ENCODE measurements at places on chromosomes 3 and 15.

DNA sequence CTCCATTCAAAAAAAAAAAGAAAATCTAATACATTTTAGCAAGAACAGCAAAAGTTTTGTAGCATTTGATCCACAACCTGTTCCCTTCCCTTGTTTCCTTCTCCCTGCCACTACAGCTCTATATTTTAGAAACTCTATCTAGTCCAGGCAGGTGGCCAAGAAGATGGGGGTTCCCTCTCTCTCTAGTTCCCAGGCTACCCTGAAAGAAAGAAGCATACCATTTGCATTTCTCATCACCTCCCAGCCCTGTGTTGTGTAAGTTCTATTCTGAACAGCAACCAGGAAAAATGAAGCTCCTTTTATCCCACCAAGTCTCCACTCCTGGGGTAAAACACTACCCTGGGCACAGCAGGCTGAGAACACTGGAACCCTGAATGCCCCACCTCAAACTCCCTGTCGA lies 100.0 kb downstream of the PCCB start:
- no peak for DNase-seq

DNA sequence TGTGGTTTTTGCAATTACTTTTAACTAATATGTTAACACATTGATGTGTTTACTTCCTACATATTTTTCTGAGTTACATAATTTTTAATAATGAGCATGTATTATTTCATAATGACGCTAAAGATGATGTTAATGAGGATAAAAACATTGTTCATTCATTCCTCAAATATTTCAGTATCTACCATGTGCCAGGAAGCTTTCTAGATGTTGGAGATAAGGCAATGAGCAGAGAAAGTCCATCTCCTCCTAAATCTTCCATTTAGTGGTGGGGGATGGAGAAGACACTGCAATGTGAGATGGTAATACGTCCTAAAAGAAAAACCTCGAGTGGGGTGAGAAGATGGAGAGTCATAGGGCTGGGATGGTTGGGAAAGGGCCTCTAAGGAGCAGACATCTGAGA lies 132.7 kb downstream of the MYLK start:
- DNase-seq, result no peak

DNA sequence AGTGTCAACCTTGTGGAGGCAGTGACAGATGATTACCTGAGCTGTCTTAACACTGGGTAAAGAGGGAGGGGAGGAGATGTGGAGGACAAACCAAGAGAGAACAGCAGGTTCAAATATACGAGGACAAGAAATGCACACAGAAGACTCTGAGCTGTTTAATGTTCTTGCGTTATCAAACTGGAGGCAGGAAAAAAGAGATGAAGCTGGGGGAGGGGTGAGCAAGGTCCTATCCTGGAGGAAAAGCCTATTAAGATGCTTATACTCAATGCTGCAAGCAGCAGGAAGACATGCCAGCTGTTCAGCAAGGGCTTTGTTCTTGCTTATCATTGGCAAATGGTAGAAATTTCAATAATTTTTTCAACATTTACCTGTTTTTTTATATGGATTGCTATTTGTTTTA lies 345.7 kb upstream of the TRIM42 start:
- DNase-seq, result no peak

DNA sequence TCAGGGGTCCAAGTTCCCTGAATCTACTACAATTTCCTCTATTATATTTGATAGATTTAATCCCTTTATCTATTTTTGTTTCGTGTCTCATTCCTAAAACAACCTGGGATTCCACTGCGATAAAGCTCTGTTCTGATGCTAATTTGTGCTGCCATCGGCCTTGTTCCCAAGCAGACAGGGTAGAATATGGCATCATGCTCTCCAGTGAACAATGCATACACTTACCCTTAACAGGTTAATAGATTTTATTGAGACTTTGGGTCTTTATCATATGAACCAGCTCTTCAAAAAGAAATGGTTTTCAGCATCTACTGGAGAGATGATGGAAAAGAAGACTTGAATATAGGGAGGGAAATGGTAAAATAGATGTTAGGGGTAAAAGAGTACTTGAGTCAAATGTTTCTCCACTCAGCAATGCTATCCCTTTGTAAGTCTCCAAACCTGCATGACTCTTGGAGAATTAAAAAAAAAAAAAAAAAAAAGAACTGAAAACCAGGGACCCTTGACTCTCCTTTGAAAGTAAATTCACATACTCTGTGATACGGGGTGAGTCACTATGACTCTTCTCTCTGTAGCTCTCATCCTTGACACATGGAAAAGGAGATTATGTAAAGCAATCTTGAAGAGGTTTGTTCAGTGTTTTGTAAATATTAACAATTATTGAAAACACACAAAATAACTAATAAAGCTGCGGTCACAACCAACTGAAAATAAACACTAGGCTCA lies 268.8 kb downstream of the ZBTB20 start:
- no peak for DNase-seq

- DNase-seq, result no peak
Measured at GRCh38 chr3:106323586-106323985, 454.8 kb upstream of the CBLB start.

DNA sequence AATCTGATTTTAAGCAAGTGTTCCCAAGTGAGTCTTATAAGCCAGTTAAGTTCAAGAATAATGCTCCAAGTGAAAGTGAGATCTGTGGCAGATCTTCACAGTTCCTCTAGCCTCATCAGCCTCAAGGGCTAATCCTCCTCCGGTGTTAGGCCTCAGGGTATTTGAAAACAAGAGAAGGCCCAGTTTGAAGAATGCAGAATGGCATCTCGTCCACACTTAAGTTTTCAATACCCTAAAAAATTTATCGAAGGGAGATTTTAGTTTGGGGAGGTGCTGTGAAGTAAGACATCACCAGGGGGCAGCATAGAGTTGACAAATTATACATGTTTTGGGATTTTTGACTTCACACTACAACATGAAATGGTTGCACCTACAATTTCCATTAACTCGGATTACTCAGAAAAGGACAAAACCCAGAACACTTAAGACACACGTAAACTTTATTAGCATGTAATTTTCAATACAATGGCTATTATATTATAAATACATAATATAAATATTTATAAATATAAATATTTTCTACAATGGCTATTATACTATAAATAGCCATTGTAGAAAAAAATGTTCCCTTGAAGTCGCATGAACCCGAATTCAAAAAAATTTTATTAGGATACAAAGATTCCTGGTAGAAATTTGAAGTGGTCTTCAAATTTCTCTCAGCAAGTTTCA lies 2.3 kb upstream of the TMEM266 start:
- DNase-seq, result peak; percentile 47

- DNase-seq, result no peak
Measured at GRCh38 chr3:18830087-18830486, 318.2 kb upstream of the KCNH8 start.

- DNase-seq, result no peak
Measured at GRCh38 chr3:95645291-95645690, 1169.1 kb upstream of the EPHA6 start.

- no peak for DNase-seq
Measured at GRCh38 chr3:112137781-112138180, 4.7 kb upstream of the GCSAM start.

DNA sequence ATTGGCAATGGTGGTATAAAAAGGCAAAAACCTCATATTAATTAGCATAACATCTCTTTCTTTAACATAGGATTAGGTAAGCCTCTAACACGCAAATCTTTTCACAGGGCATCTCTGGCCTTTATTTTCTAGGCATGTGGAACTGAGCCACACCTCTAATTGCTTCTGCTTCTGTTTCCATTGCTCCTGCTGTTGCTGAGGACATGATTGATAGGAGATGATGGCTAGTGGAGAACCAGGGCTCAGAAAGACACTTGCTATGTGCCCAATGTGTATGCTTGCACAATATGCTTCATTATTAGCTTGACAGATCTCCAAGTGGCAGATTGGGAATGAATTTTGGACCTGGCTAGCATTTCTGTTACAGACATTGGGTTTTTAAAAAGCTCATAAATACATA lies 114.5 kb downstream of the EPHA3 start:
- DNase-seq, result no peak

DNA sequence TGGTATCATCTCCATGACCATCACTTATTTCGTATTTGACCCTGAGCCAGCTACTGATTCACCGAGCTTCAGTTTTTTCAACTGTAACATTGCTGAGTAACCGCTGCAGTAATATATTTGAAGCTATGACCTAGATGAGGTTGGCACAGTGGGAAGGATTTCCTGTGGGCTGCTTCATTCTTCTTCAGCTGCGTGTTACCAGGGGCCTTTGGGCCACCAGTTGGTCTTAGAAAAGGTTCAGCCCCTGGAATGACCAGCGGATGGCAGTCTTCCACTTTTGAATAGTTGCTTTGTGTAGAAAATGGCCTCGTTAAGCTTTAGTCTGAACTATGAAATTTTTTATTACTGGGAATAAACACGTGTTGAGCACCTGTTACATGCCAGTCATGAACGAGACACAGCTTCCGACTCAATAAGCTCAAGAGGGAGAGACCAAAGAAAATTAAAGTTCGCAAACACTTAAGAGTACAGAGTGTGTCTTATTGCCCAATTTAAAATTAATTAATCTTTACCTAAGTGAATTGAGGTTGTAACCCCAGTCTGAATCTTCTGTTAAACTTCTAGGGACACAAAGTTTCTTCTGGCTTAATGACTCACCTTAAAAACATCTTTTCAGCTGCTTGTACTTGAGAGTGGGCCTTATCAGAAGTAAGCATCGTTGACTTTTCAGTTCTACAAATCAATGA lies 57.6 kb upstream of the NR2E3 start:
- peak; percentile 44 for DNase-seq

GRCh38 chr15:84961114-84961452 lies 20.6 kb upstream of the PDE8A start:
- no peak for DNase-seq

- DNase-seq, result no peak
Measured at GRCh38 chr3:126951561-126951960, 31.4 kb upstream of the PLXNA1 start.

DNA sequence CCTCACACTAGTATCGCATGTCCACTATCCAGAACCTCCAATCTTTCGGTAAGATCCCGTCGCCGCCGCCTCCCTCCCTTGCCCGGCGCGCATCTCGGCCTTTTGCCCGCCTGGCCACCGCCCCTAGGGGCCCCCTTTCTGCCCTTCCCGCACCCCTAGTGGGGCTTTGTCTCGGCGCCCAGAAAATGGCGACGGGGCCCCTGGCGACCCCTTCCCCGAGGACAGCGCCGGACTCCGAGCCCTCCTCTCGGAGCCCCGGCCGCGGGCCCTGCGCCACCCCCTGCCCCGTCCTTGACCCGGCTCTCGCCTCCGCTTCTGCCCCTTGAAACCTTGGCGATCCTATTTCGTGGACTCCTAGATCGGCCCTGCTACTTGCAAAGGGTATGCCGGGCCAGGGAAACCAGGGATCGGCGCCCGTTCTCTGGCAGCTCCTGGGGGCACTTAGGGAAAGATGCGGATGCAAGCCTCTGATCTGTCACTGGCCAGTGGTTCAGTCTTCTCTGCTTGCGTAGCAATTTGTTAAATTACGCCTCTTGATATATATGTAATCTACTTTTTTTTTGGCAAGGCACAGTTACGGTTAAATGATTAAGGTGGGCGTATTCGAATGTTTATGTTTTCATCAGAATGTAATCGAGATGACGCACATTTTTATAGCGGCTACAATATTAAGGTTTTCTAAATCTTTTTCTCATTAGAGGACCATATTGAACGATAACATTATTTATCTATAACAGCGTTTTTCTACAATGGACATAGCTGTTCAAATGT lies 603 bp downstream of the EIF1B start:
- peak; percentile 51 for DNase-seq

DNA sequence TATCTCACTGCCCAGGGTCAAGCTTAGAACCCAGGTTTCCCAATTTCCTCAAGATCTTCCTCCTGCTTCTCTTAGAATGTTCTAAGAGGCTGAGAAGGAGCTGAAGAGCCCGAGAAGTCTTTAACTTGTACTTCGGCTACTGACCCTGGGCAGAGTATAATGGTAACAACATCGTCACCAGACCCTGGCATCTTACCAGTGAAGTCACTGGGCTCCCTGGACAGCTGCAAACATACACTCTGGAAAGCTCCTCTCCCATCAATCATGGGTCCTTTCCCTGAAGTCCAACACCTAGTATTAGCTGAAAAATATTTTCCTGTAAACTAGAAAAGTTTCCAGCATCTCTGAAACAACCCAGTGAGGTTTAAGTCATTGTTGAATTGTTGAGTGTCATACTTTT lies 22.7 kb downstream of the CPEB1 start:
- DNase-seq, result no peak

- no peak for DNase-seq
Measured at GRCh38 chr15:69802432-69802831, 295.3 kb downstream of the TLE3 start.

DNA sequence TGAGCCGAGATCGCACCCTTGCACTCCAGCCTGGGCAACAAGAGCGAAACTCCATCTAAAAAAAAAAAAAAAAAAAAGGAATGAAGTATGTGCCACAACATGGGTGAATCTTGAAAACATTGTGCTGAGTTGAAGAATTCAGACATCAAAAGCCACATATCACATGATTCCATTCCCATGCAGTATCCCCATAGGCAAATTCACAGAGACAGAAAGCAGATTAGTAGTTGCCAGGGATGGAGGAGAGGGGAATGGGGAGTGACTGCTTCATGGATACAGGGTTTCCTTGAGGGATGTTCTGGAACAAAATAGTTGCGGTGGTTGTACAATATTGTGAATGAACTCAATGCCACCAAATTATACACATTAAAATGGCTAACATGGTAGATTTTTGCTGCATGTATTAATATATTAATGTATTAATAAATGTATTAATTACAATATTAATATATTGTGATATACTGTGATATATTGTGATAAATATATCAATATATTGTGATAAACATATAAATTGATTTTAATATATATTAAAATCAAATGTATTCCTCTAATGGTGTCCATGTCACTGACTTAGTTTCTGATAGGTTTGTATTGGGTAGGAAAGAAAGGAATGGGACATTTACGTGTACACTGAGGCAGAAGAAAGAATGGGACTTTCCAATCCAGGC lies 34.9 kb downstream of the SMAD3 start:
- DNase-seq, result no peak

- DNase-seq, result no peak
Measured at GRCh38 chr15:53758412-53758811, 1.1 kb downstream of the WDR72 start.

DNA sequence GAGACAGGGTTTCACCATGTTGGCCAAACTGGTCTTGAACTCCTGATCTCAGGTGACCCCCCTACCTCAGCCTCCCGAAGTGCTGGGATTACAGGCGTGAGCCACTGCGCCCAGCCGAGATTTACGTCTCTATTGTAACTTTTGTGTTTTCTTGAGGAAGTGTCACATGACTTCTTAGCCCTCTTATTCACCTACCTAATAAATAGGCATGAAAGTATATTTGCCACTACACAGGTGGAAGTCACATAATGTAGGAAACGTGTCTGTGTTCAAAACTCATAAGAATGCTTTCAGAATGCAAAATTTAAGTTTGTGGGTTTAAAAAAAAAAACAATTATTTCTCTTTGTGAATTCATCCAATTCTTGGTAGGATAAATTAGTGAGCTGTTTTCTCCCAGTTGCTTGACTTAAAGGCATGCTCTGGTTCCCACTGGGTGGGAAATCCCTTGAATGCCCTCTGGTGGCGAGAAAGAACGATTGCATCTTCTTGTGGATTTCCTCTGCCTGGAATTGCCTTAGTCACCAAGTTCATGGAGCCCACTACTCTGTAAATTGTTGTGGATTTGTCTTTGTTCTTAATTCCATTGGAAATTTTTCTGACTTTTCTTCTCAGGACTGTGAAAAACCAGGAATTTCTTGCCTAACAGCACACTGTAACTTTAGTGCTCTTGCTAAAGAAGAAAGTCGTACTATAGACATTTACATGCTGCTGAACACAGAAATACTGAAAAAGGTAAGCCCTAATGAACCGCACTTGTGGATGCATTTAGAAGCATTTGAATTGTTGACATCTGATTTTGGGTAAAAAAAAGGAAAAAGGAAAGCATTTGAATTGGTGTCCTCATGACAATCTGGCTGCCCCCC lies 82.2 kb upstream of the CTDSPL start:
- peak; percentile 73 for DNase-seq

- no peak for DNase-seq
Measured at GRCh38 chr15:48693484-48693883, 48.0 kb upstream of the FBN1 start.

All from GM10248 (cell line).